ENCODE measurements at places on chromosomes 13 and 19. TPM values are rescaled to one million over a fixed set of nuclear protein-coding genes. Genes with fewer than 3 reads are reported as not detected.

ZNF607 gene
- total RNA-seq, result 6.3 TPM

SERPINE3 gene
- not detected for total RNA-seq

F7 gene
- not detected for total RNA-seq

PCSK4 gene
- 3.9 TPM for total RNA-seq

SOX21 gene
- total RNA-seq, result 0.77 TPM

KCNK6 gene
- total RNA-seq, result 10.8 TPM

THSD1 gene
- 14.4 TPM for total RNA-seq

PPM1N gene
- total RNA-seq, result 0.67 TPM

PRTN3 gene
- total RNA-seq, result not detected

PALM3 gene
- 1.6 TPM for total RNA-seq

LIG4 gene
- 14.8 TPM for total RNA-seq

FUT2 gene
- not detected for total RNA-seq

DNA sequence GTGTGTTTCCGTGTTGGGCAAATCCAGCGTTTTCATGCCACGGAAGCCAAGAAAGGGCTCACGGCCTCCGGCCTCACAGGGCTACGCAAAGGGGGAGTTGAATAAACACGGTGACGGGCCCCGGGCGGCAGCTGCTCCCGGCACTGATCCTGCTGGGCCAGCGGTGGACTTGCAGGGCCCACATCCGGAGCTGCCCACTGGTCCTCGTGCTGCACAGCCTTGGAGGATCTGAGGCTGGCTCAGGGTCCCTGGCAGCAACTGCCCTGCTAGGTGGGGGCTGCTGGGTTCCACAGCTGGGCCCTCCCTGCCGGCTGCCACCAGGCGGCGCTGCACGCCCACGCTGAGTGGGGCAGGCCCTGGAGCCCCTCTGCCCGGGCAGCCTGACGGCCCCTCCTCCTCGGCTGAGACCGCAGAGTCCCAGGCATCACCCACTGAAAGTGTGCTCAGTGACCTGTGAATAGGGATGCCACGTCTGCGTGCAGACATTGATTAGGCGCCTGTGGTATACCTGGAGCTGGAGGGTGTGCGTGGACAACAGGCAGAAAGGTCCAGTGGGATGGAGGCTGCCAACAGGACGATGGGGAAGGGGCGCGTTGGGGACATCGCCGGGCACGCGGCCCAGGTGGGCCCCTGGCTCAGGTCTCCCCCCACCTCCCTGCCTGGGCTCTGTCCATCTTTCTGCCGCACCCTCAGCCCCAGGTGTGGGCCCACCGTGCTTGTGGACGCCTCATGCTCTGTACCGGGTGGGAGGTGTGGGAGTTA, 5.3 kb upstream of the HCN2 start:
- H3K27ac ChIP-seq, result no peak overlapping the region
- no peak overlapping the region for H3K4me3 ChIP-seq
- no peaks in the 10 kb centered on the region for H3K27me3 ChIP-seq
- DNase-seq, result no peak

DNA sequence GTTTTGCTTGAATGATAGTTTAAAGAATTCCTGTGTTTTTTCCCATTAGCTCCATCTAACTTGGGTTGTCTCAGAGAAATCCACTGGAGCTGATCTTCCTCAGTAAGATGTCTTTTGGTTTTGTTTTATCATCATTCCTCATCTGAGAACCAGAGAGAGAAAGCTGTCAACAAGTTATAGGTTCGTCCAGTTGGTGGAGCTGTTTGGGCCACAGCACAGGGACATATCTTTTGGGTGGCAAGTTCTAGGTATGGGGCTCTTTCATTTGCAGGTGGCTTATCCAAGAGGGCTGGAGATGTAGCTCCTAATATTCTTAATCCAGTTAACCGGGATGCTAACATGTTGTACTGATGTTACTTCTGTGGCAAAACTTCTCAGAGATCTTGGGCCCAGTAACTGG, 174.2 kb downstream of the KCNRG start:
- H3K27ac ChIP-seq, result no peak overlapping the region
- H3K36me3 ChIP-seq, result no peaks in the 10 kb centered on the region
- H3K4me1 ChIP-seq, result no peaks in the 10 kb centered on the region
- H3K4me3 ChIP-seq, result no peak overlapping the region

DNA sequence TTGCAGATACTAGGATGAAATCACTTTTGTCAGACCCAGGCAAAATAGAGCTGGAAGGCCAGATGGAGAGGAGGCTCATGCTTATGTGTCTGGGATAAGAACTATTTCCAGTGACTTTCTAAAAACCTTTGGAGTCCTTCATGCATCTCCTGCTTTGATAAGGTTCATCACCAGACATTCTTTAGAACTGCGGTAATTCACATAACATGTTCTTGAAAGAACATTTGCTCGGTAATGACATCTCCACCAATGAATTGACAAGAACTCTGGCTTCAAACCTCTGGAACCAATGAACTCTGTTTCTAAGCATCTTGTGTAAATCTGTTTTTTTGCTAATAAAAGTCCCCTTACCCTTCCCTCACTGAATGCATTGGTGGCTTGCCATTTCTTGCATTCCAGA, 112.0 kb upstream of the KL start:
- DNase-seq, result peak; percentile 72
- H3K27me3 ChIP-seq, result no peaks in the 10 kb centered on the region
- no peak overlapping the region for H3K4me3 ChIP-seq
- H3K27ac ChIP-seq, result no peak overlapping the region

GRCh38 chr19:33226550-33227241, 1.0 kb upstream of the SLC7A10 start:
- no peaks in the 10 kb centered on the region for H3K36me3 ChIP-seq
- peaks cover 53% of the 10 kb centered on the region for H3K27me3 ChIP-seq
- no peaks in the 10 kb centered on the region for H3K4me1 ChIP-seq

GRCh38 chr13:109211616-109212015, 574.8 kb downstream of the IRS2 start:
- H3K27ac ChIP-seq, result no peak overlapping the region
- no peak overlapping the region for H3K4me3 ChIP-seq
- H3K27me3 ChIP-seq, result no peaks in the 10 kb centered on the region
- no peaks in the 10 kb centered on the region for H3K36me3 ChIP-seq

GRCh38 chr13:95180513-95181245, 120.6 kb downstream of the ABCC4 start:
- H3K4me3 ChIP-seq, result no peak overlapping the region
- H3K27me3 ChIP-seq, result no peaks in the 10 kb centered on the region
- no peaks in the 10 kb centered on the region for H3K36me3 ChIP-seq
- H3K4me1 ChIP-seq, result no peaks in the 10 kb centered on the region

DNA sequence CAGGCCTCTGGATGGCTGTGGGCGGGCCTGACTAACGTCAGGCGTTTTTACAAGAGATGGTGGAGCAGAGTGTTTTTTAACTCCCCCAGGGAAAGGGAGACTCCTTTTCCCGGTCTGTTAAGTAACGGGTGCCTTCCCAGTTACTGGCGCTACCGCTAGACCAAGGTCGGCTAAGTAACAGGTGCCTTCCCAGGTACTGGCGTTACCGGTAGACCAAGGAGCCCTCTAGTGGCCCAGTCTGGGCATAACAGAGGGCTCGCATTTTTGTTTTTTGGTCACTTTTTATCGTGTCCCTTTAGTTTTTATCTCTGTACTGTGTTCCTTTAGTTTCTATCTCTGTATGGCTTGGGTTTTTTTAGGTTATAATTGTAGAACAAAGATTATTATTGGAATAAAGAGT, 10.0 kb downstream of the ZNF383 start:
- no peak overlapping the region for H3K27ac ChIP-seq
- no peak for DNase-seq
- no peak overlapping the region for H3K4me3 ChIP-seq
- H3K27me3 ChIP-seq, result no peaks in the 10 kb centered on the region
- no peaks in the 10 kb centered on the region for H3K4me1 ChIP-seq

- no peaks in the 10 kb centered on the region for H3K4me1 ChIP-seq
- H3K27me3 ChIP-seq, result no peaks in the 10 kb centered on the region
These were observed 8.9 kb upstream of the VN1R1 start for GRCh38 chr19:57465680-57466381.

GRCh38 chr19:56823417-56823816, 17.1 kb downstream of the PEG3 start:
- H3K4me3 ChIP-seq, result no peak overlapping the region
- H3K27ac ChIP-seq, result no peak overlapping the region
- H3K27me3 ChIP-seq, result no peaks in the 10 kb centered on the region
- H3K4me1 ChIP-seq, result no peaks in the 10 kb centered on the region

GRCh38 chr19:49408816-49409440, 14.3 kb downstream of the PTH2 start:
- DNase-seq, result no peak
- H3K27ac ChIP-seq, result no peak overlapping the region
- H3K4me3 ChIP-seq, result no peak overlapping the region
- H3K36me3 ChIP-seq, result no peaks in the 10 kb centered on the region
- no peaks in the 10 kb centered on the region for H3K27me3 ChIP-seq

DNA sequence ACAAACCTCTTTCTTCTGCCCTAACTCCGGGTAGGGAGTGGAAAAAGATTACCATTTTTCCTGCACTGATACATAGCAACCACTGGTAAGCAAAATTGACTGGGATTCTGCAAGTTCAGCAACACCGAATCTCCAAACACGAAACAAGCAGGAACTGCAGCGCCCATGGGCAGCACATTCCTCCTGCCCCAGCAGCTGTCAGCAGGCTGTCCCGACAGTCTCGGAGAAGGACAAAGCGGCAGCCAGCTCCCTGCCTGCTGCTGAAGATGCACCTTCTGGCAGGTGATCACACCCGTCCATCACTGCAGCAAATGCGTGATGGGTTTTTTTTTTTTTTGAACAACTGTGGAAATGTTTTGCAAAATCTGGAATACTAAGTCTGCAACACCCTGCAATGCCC, 6.7 kb downstream of the TMTC4 start:
- H3K36me3 ChIP-seq, result peaks cover 8% of the 10 kb centered on the region
- no peaks in the 10 kb centered on the region for H3K27me3 ChIP-seq
- no peak overlapping the region for H3K4me3 ChIP-seq
- DNase-seq, result no peak

GRCh38 chr19:53388904-53389303, 6.0 kb upstream of the ZNF765 start:
- H3K27ac ChIP-seq, result no peak overlapping the region
- H3K36me3 ChIP-seq, result no peaks in the 10 kb centered on the region

GRCh38 chr13:50357586-50358118, 342.4 kb downstream of the KCNRG start:
- H3K36me3 ChIP-seq, result no peaks in the 10 kb centered on the region
- H3K27me3 ChIP-seq, result no peaks in the 10 kb centered on the region
- DNase-seq, result peak; percentile 97

- no peaks in the 10 kb centered on the region for H3K27me3 ChIP-seq
- no peaks in the 10 kb centered on the region for H3K36me3 ChIP-seq
- no peaks in the 10 kb centered on the region for H3K4me1 ChIP-seq
These were observed 1550.8 kb upstream of the SLC10A2 start for GRCh38 chr13:104616990-104617389.

DNA sequence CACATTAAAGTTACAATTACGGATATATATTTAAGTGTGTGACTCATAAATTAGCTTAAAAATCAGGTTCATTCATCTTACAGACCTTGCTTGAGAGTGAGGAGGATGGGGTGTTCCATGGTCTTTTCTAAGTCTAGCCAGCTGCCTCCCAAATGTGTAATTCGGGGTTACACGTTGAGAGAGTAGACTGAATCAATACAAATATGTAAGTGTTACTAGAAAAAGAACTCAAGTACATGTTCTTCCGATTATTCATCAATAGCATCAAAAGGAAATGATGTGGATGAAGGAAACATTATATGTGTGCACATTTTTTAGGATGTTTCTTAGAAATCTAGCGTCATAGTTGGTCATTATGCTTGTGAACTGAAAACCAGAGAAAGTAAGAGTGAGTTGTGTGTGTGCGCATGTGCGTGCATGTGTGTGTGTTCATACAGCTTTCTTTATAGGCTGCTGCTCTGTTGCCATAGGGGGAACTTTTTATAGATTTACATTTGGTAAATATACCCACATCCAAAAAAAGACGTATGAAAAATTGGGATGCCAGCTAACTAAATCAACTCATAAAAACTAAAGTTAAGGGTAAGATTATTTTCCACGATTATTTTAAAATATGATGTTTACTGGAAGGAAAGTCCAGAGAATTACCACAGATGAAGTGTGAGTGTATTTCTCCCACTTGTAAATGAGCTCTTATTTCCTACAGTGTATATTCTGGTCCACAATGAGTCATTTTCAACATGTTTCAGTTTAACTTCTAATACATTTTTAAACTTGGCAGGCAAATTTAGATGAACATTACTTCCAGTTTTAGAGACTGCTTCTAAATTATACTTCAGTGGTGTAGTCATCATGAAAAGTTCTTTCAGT, 82.4 kb downstream of the PIBF1 start:
- H3K4me1 ChIP-seq, result no peaks in the 10 kb centered on the region
- peak; percentile 59 for DNase-seq
- H3K27me3 ChIP-seq, result no peaks in the 10 kb centered on the region
- H3K27ac ChIP-seq, result no peak overlapping the region

- H3K4me1 ChIP-seq, result no peaks in the 10 kb centered on the region
- no peak overlapping the region for H3K4me3 ChIP-seq
- no peaks in the 10 kb centered on the region for H3K27me3 ChIP-seq
These were observed 23.1 kb downstream of the FXYD5 start for GRCh38 chr19:35177377-35178274.

DNA sequence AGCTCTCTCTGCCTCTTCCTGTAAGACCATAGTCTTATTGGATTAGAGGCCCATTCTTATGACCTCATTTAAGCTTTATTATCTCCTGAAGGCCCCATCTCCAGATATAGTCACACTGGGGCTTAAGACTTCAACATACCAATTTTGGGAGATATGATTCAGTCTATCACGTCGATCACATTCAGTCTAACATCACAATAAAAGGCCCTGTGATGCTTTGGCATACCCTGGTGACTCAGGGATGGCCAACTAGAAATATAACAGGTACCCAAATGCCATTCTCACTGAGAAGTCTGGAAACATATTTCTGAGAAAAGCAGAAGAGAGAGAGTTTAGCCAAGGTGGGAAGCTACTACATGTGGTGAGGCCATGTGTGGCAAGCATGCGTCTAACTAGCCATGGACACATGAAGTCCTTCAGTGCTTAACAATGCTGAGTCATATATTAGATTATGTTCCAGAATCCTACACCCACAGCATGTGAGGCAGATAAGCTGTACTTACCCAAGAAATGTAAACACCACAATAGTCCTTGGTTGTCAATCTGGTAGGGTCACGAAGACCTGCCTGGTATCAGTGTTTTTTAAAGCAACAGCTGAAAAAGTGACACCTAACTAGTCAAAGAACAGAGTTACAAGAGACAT, 485.1 kb downstream of the FOXO1 start:
- H3K4me3 ChIP-seq, result no peak overlapping the region
- H3K27me3 ChIP-seq, result no peaks in the 10 kb centered on the region
- H3K36me3 ChIP-seq, result no peaks in the 10 kb centered on the region
- peak; percentile 87 for DNase-seq
- no peaks in the 10 kb centered on the region for H3K4me1 ChIP-seq

DNA sequence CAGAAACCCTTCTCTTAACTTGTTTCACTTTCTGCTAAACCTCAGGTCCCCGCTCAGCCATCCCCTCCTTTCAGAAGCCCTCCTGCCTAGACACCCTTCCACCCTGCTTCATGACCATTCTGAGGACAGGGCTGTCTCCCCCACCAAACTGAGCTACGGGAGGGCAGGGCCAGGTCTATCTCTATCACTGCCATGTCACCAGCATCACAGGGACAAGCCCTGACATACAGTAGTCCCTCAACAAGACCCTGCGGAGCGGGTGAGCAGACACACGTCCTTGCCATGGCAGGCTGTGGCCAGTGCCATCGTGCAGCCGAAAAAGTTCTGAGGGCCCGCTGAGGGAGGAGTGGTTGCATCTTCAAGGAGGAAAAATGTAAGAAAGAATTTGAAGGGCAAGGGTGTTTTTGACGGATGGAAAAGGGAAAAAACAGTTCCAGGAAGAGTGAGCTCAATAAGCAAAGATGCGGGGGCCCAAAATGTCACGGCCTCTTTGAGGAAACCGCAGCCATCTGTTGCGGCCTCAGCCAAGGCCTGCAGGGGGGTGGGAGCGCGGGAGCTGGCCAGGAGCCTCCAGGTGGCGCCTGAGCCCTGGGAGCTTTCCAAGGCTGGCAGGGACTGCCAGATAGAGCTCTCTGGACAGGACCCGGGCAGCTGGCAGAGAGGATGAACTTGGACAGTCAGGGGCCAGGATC, 8.1 kb downstream of the PTGIR start:
- no peaks in the 10 kb centered on the region for H3K36me3 ChIP-seq
- peaks cover 24% of the 10 kb centered on the region for H3K4me1 ChIP-seq
- H3K27me3 ChIP-seq, result no peaks in the 10 kb centered on the region
